Right kidney (tissue), 9 donors: ENCODE measurements at places on chromosomes 2 and 18.

GRCh38 chr18:67731851-67732250 is 215.3 kb upstream of the DSEL start:
- DNase-seq = no peak

DNA sequence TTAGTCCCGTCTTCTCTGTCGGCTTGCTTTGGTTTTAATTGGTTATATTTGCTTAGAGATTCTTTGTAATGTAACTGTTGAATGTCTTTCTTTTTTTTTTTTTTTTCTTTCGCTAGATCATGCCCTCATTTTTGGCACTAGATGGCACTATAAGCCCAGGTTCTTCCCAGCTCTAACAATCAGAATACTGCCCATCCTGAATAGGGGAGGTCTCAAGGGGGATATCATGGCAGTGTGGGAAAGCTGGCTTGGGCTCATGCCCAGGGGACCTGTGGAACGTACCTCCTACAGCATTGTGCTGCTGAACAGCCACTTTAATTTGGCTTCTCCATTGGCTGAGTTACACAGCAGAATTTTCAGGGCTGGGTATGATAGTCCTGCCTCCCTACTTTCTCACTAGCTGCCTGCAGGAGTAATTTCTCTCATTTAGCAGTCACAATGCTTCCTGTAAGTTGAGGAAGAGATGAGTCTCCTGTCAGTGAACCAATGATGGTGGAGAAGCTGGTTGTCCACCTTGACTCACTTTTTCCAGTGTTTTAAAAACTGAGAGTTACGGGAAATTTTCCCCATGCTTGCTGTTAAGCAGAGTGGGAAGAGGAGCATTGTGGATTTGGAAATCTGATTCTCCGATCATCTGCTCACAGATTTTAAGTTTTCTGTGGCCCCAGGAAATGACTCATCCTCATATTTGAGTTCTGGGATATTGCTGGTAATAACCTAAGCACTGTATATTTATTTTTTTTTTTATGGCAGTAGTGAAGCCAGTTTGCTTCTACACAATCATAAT is 47.2 kb downstream of the RAD51AP2 start:
- no peak for DNase-seq

DNA sequence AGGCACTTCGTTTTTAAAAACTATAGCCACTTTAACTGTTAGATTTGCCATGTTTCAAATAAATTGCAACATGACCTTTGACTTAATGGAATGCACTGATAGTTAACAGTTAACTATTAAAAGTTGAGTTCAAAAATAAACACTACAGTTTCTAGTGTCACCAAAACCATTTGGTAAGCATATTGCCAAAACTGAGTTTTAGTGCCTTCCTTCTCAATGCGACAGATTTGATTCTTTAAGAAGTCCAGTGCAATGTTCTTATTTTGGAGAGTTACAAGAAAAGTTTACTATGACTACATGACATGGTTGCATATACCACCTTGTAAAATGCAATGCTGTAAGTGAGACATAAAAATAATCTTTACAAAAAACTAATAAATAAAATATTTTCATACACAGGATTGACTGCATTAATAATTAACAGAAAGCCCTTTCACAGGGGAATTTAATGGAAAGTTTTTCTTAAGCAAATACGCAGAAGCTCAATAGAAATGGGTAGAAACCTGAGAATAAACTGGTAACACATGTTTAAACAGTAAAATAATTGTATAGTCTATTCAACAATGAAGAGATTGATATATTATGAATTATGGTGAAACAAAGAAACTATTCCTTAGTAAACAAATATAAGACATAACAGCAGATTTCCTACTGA is 53.8 kb downstream of the GRB14 start:
- DNase-seq = no peak

- no peak for DNase-seq
Measured at GRCh38 chr2:134307334-134307733, 53.5 kb downstream of the MGAT5 start.

GRCh38 chr2:117942551-117942950 is 71.3 kb downstream of the CCDC93 start:
- DNase-seq = no peak

GRCh38 chr2:223418131-223418530 is 184.0 kb downstream of the SCG2 start:
- DNase-seq = no peak

DNA sequence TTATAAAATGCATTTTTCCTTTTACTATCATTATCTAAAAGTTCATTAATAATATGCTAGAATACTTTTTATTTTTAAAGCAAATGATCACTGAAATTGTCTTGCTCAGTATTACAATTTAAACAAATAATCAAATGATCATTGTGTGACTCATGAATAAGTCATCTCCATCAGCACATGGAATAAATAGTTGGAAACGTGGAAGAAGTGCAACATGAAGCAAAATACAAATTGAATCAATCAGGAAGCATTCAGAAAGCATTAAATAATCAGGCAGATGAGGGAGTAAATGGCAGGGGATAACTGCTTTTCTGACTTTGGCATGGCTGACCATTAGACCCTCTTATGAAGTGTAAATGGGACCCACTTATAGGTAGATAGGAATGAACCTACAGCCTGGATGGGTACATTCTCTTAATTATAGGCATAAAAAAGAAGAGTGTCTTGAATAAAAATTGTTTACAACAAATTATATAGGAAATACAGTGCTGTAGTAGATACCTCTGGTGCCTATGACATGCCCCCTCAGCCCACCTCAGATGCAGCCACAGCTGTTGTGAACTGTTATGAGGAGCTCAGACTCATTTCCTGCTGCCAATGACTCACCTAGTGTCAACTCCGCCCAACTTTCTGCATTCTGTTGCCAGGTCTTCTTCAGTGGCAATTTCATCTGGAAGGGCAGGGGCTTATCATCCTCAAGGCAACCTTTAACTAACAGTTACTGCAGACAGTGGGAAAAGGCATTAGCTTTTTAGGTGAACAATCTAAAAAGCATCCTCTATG is 936.0 kb downstream of the TRIB2 start:
- DNase-seq = no peak

DNA sequence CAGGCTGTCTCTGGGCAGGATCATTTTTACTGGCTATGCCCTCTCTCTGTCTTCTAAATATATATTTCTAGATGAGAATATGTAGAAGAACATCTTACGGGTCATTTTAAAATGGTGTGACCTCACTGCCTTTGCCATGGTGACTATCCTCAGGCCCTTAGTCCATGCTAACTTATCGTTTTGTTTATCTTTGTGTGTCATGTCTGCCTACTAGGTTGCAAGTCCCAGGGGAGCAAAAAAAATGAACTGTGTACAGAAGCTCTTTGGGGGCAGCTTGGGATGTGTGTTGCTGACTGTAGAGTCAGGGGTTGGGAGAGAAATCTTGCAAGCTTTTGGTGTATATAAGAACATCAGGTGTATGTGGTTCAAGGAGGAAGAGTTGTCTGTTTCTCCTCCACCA is 11.0 kb downstream of the CPSF3 start:
- DNase-seq = no peak

DNA sequence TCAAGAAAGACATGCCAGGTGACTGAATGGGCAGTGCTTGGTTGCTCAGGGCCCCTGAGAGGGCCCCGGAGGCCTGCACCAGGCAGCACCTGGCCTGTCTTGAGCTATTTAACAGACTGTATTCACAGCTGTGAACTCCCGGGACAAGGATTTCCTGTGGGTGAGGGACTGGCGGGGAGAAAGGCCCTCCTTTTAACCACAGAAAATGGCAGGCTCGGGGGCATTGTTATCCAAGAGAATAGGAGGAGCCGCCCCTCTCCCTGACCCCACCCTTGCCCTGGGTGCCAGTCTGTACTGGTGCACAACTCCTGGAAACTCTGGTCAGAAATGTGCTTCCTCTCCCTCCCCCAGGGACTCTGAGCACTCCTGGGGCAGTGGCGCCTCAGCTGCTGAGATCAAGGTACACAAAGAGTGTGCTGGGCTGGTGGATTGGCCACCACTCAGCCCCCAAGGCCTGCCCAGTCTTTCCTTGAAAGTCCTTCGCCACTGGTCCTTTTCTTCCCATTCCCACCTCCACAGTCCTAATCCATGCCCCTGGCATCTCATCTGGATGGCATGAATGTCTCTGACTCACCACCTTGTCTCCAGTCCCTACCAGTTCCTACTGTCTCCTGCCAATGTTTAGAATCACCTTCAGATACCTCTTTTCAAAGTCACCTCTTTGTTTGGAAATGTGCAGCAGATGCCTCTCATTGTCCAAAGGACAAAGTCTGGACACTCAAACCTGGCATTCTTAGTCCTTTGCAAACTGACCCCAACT is 19.6 kb upstream of the EPAS1 start:
- no peak for DNase-seq

- DNase-seq = no peak
Measured at GRCh38 chr2:187372213-187372612, 75.8 kb downstream of the CALCRL start.

- DNase-seq = peak; percentile 97
Measured at GRCh38 chr2:151828143-151828889, at the start of gene ARL5A. Gene ARL5A (minus strand): TSS chr2:151828421. CDS start chr2:151828176, 245 bp downstream.

DNA sequence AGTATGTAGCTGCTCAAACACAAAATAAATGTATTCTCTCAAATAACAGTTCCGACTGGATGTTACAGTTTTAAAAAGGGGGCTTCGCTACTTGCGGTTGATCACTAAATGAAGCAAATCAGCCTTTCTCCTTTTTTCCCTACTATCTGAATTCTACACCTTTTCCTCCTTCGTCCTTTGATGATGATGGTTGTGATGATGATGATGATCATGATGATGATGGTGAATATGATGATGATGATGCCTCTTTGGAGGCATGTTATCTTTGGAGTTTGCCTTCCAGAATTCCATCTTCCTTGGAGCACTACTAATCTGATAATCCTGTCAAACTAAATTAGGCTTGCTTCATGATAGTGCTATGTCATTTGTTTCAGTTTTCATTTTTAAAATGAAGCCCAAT is 1073.3 kb downstream of the SOCS6 start:
- no peak for DNase-seq

DNA sequence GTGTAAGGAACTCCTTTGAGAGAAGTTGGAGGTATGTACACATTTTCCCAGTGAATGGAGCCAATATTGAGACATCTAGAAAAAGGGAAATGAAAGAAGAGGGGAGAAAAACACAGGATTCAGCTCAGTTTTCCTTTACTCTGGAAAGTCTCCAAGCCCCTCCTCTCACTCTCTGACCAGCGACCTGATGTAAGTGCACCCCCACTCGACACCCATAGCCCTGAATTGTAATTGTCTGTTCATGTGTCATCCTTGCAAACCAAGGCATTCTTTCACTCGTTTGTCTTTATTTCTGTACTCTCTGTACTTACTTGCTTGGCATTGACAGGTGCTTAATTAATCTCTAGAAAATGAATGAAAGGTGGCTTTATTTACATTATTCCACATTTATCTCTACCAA is 55.7 kb upstream of the CTAGE1 start:
- no peak for DNase-seq

- DNase-seq = no peak
Measured at GRCh38 chr2:196696423-196697079, 57.0 kb downstream of the CCDC150 start.

- DNase-seq = no peak
Measured at GRCh38 chr2:181170256-181170655, 189.9 kb downstream of the UBE2E3 start.

- no peak for DNase-seq
Measured at GRCh38 chr2:234702731-234703225, 205.9 kb upstream of the ARL4C start.

- DNase-seq = no peak
Measured at GRCh38 chr2:105886687-105887086, 142.0 kb downstream of the NCK2 start.
